Fibroblast of upper back skin (primary cell): ENCODE measurements at places on chromosomes 4 and X.

- peak; percentile 70 for DNase-seq
Observed at GRCh38 chr4:181569553-181569952, 673.6 kb upstream of the TENM3 start.

DNA sequence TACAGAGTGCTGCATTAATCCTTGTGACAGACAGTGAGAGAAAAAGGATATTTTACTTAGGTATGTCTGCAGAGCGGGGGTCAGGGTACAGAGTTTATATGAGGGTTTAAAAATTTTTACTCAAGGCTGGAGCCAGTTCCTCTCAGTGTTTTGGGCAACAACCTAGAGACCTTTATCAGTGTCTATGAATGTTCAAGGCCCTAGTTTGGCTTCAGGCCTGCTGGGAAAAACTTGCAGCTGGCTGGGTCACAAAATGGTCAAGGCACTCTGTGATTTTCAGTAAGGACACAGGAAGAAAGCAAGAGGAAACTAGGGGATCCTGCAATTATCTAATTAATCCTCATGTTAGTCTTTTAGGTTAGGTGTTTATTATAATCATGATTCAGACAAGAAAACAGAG, 10.8 kb upstream of the C4orf54 start:
- no peak for DNase-seq

GRCh38 chr4:33998291-33998690, 2246.0 kb downstream of the ARAP2 start:
- no peak for DNase-seq

DNA sequence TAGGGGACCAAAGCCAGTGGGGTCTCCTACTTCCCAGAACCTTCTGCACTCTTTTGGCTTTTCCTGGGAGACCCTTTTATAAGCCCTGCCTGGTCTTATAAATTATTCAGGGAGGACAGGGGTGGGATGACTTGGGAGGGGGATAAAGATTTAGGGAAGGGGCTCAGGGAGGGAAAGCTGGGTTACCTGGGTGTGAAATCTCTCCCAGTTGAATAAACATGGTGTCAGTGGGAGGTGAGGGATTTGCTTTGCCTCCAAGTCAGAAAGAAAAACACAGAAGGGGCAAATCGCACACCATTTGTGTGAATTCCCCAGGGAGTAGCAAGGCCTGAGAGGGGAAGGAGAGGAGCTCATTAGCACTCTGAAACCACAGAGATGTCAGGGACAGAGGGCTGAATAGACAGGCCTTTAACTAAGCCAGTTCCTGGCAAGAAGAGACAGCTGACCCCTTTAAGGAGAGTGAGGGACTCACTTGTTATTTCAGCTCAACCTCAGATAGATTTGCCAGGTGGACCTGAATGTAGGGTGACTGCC, at the start of gene RIPPLY1:
Gene RIPPLY1, minus strand, starts transcription at position 51 of the 534 bp plus-strand sequence. CDS start 54 bp downstream, outside the sequence.
- no peak for DNase-seq

DNA sequence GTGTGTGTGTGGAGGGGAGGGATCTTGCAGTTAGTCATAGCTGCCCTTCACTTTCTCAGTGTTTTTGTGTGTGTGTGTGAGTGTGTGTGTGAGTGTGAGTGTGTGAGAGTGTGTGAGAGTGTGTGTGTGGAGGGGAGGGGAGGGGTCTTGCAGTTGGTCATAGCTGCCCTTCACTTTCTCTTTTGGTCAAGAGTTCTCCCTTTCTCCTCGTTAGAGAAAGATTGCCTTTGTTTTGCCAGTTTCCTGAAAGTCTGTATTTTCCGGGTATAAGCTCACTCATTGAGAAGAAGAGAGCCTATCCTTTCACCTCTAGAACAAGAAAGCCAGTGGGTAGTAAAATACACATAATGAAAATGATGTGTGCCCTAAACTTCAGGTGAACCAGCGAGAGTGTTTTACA, 75.2 kb upstream of the ENPP6 start:
- no peak for DNase-seq

GRCh38 chrX:102975016-102975415, 37.9 kb downstream of the RAB40AL start:
- DNase-seq = peak; percentile 19

GRCh38 chr4:72205298-72205697, 173.5 kb downstream of the NPFFR2 start:
- DNase-seq = no peak

DNA sequence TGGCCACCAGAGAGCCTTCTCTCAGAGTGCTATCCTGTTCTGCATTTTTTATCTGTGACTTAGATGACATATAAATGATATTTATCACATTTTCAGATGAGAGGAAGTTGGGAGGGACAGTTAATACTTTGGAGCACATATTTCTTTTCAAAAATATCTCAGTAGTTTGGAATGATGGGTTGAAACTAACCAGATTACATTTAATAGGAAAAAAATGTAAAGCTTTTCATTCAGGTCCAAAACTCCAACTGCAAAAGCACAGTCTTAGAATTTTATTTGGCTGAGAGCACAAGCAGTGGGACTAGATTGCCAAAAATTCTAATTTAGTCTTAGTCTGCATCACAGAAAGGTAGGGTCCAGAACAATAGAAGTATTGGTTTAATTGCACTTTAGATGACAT, 248.2 kb upstream of the TEX13A start:
- peak; percentile 37 for DNase-seq

- DNase-seq = no peak
Observed at GRCh38 chr4:148542922-148543623, 100.9 kb upstream of the NR3C2 start.

- no peak for DNase-seq
Observed at GRCh38 chr4:177987896-177988295, 545.7 kb upstream of the AGA start.

DNA sequence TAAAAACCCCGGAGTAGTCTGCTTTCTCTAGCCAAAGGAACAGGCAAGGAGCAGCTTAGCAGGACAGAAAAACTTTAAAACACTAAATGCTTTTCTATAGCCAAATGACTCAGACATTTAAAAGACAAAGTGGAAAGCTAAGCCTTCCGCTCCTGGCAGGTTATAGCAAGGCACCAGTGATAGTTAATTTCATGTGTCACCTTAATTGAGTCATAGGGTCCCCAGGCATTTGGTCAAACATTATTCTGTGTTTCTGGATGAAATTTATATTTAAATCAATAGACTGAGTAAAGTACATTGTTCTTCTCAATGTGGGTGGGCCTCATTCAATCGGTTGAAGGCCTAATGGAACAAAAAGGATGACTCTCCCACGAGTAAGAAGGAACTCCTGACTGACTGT, 885.7 kb upstream of the ADGRL3 start:
- peak; percentile 25 for DNase-seq

DNA sequence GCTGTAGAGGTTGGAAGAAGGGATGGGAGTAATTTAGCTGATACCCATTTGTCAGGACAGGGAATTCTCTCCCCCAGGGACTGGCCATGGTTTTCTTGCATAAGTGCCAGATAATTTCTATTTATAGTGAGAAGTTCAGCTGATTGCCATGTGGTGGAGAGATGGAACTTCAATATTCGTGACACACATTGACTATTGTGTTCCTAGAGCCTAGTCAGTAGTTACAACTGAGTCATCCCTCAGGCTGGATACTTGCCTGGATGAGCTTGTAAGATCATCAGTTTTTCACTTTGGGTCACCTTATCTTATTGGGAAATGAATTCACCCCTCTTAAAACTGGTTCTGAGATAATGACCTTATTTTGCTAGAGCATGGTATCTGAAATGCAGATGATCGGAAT, 32.2 kb downstream of the CFAP299 start:
- peak; percentile 27 for DNase-seq

DNA sequence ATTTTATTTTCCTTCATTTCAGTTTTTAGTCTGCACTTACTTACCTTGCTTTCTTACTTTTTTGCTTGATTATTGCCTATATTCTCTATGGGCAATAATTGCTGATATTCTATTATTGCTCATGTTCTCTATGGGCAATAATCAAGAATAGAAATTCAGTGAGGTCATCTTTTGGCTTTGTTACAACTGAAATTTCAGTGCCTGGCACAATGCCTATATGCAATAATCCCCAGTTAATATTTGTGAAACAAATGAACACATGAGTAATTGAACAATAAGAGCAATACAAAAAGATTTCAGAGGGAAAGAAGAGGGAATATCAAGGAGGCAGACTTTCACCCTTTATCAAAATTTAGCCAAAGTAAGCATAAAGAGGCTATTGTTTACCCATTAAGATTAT, 48.6 kb upstream of the ARSJ start:
- DNase-seq = no peak

DNA sequence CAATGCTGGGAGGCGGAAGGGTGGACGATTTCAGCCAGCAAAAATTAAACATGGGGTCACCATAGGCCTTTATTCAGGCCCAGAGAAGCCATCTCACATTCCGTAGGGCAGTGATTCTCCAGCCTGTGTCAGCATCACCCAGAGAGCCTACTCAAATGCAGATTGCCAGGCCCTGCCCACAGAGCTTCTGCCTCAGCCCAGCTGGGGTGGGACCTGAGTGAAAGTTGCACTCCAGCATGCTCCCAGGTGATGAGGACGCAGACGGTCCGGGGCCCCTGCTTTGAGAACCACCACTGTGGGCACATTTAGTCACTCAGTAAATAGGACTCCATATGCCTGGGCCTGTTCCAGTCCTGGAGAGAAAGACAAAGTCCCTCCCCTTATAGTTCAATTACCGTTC, 12.4 kb upstream of the C4orf50 start:
- DNase-seq = no peak

DNA sequence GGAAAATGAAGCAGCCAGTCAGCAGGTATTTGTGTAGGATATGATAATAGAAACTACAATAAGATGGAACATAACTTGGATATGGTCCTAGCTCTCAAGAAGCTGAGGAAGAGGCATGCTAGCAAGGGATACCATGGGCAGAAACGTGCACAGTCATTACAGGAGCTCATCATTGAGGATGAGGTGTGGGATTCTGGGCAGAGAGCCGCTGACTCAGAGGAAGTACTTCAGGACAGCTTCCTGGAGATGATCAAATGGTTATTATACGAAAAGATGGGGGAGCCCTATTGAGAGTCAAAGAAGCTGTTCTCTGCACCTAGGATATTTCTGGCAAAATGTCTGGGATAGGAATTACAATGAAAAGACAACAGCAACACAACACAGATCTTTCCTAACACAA, 116.0 kb upstream of the PDE5A start:
- DNase-seq = no peak

- no peak for DNase-seq
Observed at GRCh38 chr4:959338-960139, 13.8 kb downstream of the DGKQ start.

GRCh38 chr4:112753333-112753732, 116.4 kb downstream of the LARP7 start:
- no peak for DNase-seq

DNA sequence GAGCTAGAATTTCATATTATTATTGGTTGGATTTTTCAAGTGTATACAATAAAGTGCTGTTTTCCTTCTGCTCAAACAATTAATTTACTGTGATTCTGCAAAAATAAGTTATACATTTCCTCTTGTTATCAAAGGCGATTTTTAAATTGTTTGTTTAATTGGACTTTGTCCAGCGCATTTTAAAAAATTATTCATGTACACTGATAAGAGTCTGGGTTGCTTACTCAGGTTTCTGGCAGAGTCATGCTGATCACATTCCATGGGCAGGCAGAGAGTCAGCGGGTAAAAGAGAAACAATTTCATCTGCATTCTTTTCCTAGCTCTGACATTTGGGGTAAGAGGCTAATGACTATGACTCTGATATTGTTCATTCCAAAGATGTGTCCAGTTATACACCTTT, 8.9 kb downstream of the FAT4 start:
- peak; percentile 70 for DNase-seq

DNA sequence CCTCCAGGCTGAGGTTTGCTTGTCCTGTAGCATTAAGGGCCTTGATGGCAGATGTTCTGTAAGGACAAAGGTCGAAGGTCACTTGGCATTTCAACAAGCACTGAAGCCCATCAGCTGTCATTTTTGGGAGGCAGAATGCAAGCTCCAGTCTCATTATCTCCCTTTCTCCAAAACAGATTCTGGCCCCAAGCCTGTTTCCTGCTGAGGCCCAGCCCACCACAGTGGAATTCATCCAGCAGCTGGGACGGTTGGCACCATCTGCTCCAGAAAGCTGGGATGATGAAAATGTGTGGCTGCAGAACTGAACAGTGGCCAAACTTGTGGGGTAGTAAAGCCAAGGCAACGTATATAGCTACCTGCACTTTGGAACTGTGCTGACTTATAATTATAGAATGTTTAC, 17.7 kb upstream of the PPEF2 start:
- peak; percentile 30 for DNase-seq

DNA sequence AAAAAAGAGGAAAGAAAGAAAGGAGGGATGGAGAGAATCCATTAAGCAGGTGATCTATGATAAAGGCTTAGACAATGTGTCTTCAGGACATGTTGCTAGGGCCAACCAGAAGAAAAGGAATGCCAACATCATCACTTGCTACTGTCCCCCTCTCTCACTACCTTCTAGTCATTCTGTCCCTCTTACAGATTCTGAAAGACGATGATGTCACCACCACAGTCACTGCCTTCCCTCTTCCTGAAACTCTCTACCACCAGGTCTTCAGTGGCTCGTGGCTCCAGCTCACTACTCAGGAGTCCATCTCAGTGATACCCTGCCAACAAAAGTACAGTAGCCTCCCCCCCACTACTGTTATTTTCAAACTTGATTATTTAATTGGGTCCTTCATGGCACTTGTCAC, 64.0 kb downstream of the KCNIP4 start:
- DNase-seq = no peak

DNA sequence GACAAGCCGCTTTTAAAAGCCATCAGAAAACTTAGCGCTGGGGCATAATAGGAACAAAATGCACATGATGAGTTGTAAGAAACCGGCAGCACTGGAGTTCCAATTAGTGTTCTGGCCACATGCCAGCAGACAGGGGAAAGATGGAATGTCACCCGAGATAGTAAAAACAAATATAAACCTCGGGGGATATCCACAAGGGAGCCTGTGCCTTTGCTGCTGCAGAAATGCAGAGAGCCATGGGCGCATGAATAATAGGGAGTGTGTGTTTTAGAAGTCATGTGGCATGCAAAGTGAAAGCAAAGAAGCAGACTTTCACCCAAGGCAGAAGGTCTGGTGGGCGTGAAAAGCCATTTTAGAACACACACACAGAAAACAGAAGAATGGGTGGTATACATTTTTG, 19.1 kb downstream of the GPRASP3 start:
- no peak for DNase-seq

DNA sequence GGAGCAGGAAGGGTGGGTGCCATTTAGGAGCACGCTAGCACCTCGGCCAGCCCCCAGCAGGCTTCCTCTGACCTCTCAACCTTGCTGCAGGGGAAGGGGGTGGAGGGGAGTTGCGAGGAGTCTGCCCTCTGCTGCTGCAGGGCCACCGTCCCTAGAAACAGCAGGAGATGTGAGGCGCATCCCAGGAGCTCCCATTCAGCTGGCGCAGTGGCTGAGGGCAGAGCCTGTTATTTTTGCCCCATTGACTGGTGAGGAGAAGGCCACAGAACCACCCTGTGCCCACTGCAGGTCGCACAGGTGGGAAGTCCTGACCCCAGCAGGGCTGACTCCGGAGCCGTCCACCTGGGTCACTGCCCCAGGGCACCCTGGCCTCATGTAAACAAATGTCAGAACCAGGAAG, 8.0 kb downstream of the PDE6B start:
- DNase-seq = no peak

DNA sequence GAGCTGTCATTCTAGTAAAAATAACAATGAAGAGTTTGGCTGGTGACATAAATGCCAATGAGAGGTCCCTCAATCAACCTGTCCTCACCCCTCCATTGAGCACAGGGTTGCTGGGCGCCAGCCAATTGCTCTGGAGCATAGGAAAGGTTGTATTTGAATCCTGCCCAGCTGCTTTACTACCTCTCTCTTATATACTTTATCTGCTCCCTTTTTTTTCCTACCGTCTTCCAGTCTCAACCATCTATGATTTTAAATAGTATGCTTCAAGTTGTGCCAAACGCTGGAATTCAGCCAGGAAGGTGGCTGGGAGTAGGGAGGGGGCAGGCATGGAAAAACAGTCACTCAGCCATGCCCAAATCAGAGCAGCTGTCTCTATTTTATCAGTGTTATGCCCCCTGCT, 153.8 kb downstream of the NR3C2 start:
- no peak for DNase-seq
